ENCODE measurements at places on chromosomes 7 and 10. TPM values are rescaled to one million over a fixed set of nuclear protein-coding genes. Genes with fewer than 3 reads are reported as not detected.

The PLEKHS1 gene
- total RNA-seq = not detected

The LIPN gene
- not detected for total RNA-seq

The FAM25C gene
- not detected for total RNA-seq

The TAF3 gene
- 1.4 TPM for total RNA-seq

The ABCC2 gene
- 0.44 TPM for total RNA-seq

The SFTPA1 gene
- total RNA-seq = not detected

The SPACDR gene
- 0.40 TPM for total RNA-seq

The KCNIP2 gene
- under 0.01 TPM for total RNA-seq

The ENTPD1 gene
- 2.6 TPM for total RNA-seq

The OR2A12 gene
- total RNA-seq = not detected

The SOSTDC1 gene
- total RNA-seq = not detected

The OR2A1 gene
- total RNA-seq = not detected

The CDK14 gene
- total RNA-seq = 1.6 TPM

The CYP3A7 gene
- not detected for total RNA-seq

The ABCB1 gene
- total RNA-seq = 1.3 TPM

The NACAD gene
- 0.44 TPM for total RNA-seq

The SPDYE9 gene
- not detected for total RNA-seq

The EZH2 gene
- total RNA-seq = 8.3 TPM

The WNT8B gene
- total RNA-seq = not detected

The SPAG6 gene
- total RNA-seq = not detected

The ARHGEF35 gene
- total RNA-seq = under 0.01 TPM

The BLNK gene
- not detected for total RNA-seq

The SLC26A3 gene
- not detected for total RNA-seq

The ADAM8 gene
- 0.40 TPM for total RNA-seq

The NKX2-3 gene
- not detected for total RNA-seq

The LDB3 gene
- not detected for total RNA-seq

The SDK1 gene
- 0.79 TPM for total RNA-seq

The SPDYE2B gene
- total RNA-seq = not detected

The GIMAP6 gene
- 175 TPM for total RNA-seq

The ACHE gene
- 1.7 TPM for total RNA-seq

The SLC12A9 gene
- 39.3 TPM for total RNA-seq

The GIMAP2 gene
- 42.3 TPM for total RNA-seq

The PTTG1IP2 gene
- not detected for total RNA-seq

The SYT15 gene
- 0.79 TPM for total RNA-seq

The NODAL gene
- total RNA-seq = not detected

The ZNF12 gene
- total RNA-seq = 11.6 TPM

The ZC3HAV1L gene
- 11.1 TPM for total RNA-seq

The NUTM2E gene
- total RNA-seq = not detected

The IL15RA gene
- 8.5 TPM for total RNA-seq

The ZNF282 gene
- total RNA-seq = 21.4 TPM

The TMEM184A gene
- total RNA-seq = under 0.01 TPM

The FGL2 gene
- total RNA-seq = 0.20 TPM

The ASB4 gene
- not detected for total RNA-seq

The CLDN3 gene
- total RNA-seq = 0.44 TPM

The HOXA9 gene
- total RNA-seq = 2.0 TPM

The RET gene
- 0.44 TPM for total RNA-seq

The PIP gene
- not detected for total RNA-seq

Measured in lung microvascular endothelial cell (primary cell).